ENCODE measurements at places on chromosomes 7 and 10. TPM values are rescaled to one million over a fixed set of nuclear protein-coding genes. Genes with fewer than 3 reads are reported as not detected.

DNA sequence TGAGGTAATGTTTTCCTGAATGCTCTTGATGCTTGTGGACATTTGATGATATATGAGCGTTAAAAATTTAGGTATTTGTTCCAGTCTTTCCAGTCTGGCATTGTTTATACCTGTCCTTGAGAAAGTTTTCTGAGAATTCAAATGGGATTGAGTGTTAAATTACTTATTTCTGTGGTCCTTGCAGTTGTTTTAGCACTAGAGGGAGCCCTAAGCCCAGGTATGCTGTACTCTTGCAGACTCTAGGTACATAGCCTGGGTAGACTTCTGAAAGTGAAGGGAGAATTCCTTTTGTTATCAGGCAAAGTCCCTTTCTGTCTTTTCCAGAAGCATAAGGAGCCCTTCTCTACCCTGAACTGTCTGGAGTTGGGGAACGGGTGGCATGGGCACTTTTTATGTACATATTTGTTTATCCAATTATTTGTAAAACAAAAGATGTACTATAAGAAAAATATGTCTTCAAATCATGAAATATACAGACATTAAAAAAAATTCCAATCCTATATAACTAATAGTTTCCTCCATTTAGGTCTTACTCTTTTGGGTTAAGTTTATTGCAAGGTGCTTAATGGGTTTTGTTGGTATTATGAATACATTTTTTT lies 262.1 kb downstream of the ATRNL1 start:
- H3K4me1 ChIP-seq, result no peaks in the 10 kb centered on the region
- no peak overlapping the region for H3K4me3 ChIP-seq
- H3K27ac ChIP-seq, result no peak overlapping the region
- no peaks in the 10 kb centered on the region for H3K36me3 ChIP-seq
- DNase-seq, result peak; percentile 55

GRCh38 chr10:86368987-86369386 lies 2.4 kb upstream of the GRID1 start:
- peaks cover 5% of the 10 kb centered on the region for H3K36me3 ChIP-seq
- H3K27me3 ChIP-seq, result peaks cover 80% of the 10 kb centered on the region
- peaks cover 8% of the 10 kb centered on the region for H3K4me1 ChIP-seq
- H3K27ac ChIP-seq, result no peak overlapping the region
- H3K4me3 ChIP-seq, result no peak overlapping the region

- H3K27me3 ChIP-seq, result no peaks in the 10 kb centered on the region
- peak overlapping the region; percentile 45 for H3K27ac ChIP-seq
- peak; percentile 64 for DNase-seq
- H3K4me1 ChIP-seq, result peaks cover 42% of the 10 kb centered on the region
These were observed 40.6 kb downstream of the SYPL1 start for GRCh38 chr7:106071356-106071998.

GRCh38 chr10:13712476-13712836 lies 125.7 kb downstream of the PRPF18 start:
- H3K36me3 ChIP-seq, result peaks cover 25% of the 10 kb centered on the region
- no peaks in the 10 kb centered on the region for H3K27me3 ChIP-seq
- peaks cover 35% of the 10 kb centered on the region for H3K4me1 ChIP-seq
- no peak overlapping the region for H3K27ac ChIP-seq
- no peak overlapping the region for H3K4me3 ChIP-seq

The GIMAP7 gene
- not detected for total RNA-seq

GRCh38 chr10:14624600-14624999 lies 150.1 kb downstream of the FAM107B start:
- no peak overlapping the region for H3K27ac ChIP-seq
- no peaks in the 10 kb centered on the region for H3K36me3 ChIP-seq
- no peaks in the 10 kb centered on the region for H3K27me3 ChIP-seq
- DNase-seq, result no peak
- no peak overlapping the region for H3K4me3 ChIP-seq
- H3K4me1 ChIP-seq, result no peaks in the 10 kb centered on the region

GRCh38 chr10:130236711-130237110 lies 100.5 kb downstream of the GLRX3 start:
- no peaks in the 10 kb centered on the region for H3K4me1 ChIP-seq
- H3K27ac ChIP-seq, result no peak overlapping the region
- H3K36me3 ChIP-seq, result no peaks in the 10 kb centered on the region
- no peak overlapping the region for H3K4me3 ChIP-seq
- no peak for DNase-seq

DNA sequence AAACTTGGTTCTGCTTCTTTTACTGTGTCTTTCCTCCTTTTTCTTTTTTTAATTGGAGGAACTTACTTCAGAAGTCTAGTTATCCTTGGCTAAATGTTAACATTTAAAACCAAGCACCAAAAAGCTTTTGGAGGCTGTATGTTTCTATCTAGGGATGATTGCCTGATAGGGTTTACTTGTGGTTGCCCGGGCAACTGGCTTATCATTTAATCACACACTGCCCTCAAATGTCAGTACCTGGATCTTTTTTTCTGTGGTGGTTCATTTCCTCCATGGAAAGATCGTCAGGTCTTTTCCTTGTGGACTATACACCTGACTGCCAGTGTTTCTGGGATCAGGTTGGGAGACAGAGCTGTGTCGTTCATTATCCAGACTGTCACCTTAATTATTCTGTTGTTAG lies 173.2 kb downstream of the WNT2 start:
- H3K4me1 ChIP-seq, result no peaks in the 10 kb centered on the region
- H3K4me3 ChIP-seq, result no peak overlapping the region
- H3K27me3 ChIP-seq, result no peaks in the 10 kb centered on the region
- H3K27ac ChIP-seq, result no peak overlapping the region

Measured in Calu3 (cell line).